ENCODE measurements at places on chromosomes 2 and 18.

DNA sequence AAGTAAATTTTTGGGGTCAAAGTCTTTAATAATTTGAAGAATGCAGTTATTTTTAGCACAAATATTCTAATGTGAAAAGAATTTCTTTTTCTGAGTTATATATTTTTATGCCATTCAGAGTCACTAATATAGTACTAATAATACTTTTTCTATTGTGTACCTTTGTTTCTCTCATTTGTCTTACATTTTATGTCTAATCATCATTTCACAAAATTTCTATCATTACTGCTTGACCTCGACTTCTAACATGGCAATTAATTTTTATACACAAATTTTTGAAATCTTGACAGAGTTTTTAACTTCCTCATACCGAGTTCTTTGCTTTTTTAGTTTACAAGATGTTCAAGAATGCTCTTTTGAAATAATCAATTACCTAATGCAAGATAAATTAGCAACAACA is 8.4 kb upstream of the CPS1 start:
- no peak for DNase-seq

DNA sequence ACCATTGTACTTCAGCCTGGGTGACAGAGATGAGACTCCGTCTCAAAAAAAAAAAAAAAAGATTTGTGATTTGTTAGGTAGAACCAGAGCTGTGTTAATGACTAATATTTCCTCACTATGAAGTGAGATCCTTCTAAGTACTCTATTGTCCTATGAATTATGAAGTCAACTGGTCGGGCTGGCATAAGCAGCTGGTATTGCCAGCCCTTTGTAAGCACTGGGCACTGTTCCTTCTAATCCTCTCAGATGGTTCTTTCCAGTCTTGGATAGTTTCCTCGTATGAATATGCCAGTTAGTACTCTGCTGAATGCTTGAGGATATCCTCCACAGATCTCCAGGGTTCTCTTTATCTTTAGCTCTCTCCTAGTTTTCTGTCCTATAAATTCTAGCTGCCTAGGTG is 223.1 kb upstream of the SP5 start:
- no peak for DNase-seq

DNA sequence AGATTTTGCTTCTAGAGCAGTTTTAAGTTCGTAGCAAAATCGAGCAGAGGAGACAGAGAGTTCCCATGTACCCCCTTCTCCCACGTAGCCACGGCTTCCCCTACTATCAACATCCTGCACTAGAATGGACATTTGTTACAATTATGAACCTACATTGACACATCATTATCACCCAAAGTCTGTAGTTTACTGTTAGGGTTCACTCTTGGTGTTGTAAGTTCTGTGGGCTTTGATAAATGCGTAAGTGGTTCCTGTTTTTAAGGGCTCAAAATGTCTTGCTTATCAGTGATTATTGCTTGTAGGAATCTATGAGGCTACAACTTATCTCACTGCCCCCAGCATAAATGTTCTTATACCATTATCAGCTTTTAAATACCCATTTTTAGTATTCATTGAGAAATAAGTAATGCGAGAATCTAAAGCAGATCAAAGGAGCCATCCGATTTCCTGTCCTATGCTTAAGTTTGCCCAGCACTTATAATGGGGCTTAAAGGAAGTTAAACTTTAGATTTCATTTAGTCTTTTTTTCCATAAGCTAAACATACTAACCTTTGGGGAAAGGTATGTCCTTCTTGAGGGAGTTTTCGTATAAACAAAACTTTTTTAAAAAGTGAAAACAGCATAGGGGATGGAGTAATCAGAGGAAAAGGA is 118.7 kb downstream of the HAUS1 start:
- no peak for DNase-seq

DNA sequence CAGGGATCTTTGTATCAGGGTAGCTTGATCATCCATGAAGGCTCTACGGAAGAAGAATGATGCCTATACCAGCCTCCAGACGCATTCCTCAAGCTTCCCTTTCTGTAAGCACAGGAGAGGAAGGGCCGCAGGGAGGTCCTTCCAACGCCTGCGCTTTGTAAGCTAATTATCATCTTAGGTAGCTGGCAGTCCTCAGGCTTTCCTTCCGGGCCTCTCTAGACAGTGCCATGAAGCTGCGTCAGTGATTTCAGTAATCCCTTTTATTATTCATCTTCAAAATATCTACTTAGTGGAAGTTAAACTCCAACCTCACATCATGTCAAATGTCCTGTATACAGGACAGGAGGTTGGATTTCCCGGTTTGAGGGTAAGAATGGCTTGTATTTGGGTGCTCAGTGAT is 92.3 kb downstream of the ETAA1 start:
- DNase-seq = no peak

DNA sequence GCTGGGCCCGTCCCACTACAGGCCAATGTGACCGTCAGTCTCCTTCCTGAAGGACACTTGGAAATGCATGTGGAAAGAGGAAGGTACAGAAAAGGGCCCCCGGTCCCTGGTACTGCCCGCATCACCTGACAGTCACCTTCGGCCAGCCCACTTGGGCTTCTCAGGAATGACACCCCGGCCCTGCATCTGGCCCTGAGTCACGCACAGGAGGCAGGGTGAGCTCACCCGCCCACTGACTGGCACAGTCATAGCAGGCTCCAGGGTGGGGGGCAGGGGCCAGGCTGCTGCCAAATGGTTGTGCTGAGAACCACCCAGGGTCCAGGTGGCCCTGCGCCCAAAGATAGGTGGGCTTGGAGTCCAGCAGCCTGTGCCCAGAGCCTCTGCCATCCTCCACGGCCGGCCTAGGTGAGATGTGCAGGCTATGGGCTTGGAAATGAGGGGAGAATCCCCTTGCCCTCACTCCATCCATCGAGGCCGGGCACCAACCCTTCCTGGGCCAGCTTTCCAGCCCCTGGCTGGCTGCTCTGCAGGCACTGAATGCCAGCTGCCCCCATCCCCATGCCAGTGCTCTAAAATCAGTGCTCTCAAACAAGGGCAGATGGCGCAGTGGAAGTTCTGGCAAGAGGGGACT is 14.1 kb downstream of the EMX1 start:
- DNase-seq = no peak

DNA sequence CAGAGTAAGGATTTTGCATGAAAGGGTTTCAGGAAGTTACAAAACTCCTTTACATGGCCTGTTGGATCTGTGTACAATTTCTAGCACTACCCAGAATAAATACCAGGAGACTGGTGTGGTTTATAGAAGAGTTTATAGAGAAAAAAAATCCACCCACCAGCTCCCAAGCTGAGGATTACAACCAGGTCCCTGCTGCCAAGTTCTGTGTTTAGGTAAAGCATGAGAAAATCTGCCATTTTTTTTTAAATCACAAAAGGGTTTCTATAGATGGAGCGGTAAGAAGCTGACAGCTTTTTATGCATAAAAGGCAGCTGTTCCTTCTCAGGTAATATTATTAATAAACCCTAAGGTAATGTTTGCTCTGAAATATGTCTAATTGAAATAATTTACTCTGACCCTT is 545.4 kb upstream of the ZEB2 start:
- no peak for DNase-seq

DNA sequence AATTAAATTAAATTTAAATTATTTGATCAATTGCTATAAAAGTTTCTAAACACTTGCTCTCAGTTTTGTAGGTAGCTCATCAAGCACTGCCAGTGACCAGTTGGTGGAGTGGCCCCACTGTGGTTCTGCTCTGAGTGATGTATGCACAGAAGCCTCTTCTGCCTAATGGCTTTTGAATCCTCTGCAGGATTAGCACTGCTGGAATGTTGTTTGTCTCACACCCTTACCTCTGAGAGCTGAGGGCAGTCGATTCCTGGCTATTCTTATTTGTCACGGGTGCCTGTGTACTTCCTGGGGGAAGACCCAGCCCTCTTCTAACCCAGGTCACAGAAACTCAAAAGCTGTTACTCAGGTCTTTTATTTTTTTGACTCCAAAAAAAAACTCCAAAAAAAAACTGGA is 9.5 kb downstream of the CAPN14 start:
- peak; percentile 73 for DNase-seq

GRCh38 chr2:200193331-200193730 is 113.2 kb upstream of the SPATS2L start:
- DNase-seq = no peak

GRCh38 chr2:185919155-185919554 is 180.6 kb downstream of the FSIP2 start:
- no peak for DNase-seq

GRCh38 chr2:12057436-12058166 is 311.2 kb downstream of the LPIN1 start:
- no peak for DNase-seq

GRCh38 chr2:113234721-113235346 is 43.9 kb downstream of the PAX8 start:
- no peak for DNase-seq

DNA sequence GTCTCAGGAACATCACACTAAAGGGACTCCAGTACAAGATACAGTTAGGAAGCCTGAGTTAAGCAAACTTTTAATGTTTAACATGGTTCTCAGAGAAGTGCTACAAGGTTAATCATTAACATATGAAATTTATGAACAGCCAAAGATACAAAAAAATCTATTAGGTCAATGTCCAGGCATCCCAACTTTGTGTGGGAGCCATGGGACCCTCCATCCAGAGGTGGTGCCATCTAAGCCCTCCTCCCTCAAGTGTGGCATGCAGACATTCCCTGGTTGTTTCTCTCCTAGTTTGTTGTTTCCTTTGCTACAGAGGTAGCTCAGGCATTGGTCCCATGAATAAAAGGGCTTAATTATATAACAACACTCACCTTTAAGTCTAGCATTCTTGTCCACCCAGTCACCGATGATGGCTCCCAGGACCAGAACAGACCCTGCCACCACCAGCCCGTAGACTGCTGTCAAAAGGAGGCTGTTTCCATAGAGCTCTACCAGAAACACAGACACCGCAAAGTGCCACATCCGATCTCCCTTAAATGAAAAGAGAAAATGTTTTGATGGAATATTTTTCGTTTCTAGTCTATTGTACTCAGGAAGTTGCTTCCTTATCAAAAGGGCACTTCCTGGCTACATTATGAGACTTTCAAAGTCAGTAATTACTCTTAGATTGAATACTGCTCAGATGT is 5.7 kb downstream of the SLC40A1 start:
- no peak for DNase-seq

GRCh38 chr18:40907842-40908241 is 1047.2 kb upstream of the PIK3C3 start:
- no peak for DNase-seq

GRCh38 chr18:64851726-64852125 is 702.8 kb upstream of the LINC00305 start:
- DNase-seq = no peak

GRCh38 chr2:240466579-240467148 is 31.2 kb downstream of the GPC1 start:
- no peak for DNase-seq

DNA sequence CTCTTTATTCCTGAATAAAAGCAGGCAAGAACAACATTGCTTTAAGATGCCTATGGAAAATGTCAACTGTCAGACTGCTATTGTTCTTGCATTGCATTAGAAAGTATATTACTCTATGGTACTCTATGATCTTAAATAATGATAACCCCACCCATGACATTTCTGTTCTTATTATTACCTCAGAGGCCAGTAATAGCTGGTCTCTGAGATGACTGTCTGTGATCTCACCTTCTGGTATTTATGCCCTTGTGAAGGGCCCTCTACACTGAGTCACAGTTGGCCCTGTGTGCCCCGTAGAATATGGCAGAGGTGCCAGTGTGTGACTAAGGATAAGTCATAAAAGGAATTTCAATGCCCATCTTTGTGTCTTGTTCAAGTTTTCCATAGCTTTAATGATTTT is 61.0 kb downstream of the SPP2 start:
- DNase-seq = no peak

GRCh38 chr2:20666005-20666303 is 990 bp upstream of the GDF7 start:
- DNase-seq = no peak

DNA sequence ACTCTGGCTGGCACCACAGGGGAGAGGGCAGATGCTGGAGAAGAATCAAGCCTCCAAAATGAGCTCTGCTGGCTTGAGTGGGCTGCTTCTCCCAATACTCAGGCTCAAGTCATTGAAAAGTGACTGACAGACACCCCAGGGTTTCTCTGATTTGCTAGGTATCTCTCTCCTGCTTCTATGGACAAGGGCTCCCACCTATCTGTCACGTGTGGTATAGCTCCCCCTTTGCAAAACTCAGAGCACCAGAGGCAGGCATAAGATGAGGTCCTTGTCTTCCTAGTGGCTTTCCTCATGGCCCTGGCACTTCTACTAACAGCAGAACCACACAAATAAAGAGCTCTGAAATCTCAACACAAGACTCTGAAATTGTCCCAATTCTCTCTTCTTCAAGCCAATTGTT is 105.2 kb downstream of the GALNT14 start:
- DNase-seq = no peak

GRCh38 chr2:111226876-111227700 is 106.4 kb downstream of the BCL2L11 start:
- no peak for DNase-seq

- DNase-seq = no peak
These were observed 48.2 kb downstream of the SPP2 start for GRCh38 chr2:234098681-234099080.

All from MM.1S (cell line).